Esophagus muscularis mucosa (tissue), 4 donors: ENCODE measurements at places on chromosomes 16 and 17. TPM values are rescaled to one million over a fixed set of nuclear protein-coding genes. Genes with fewer than 3 reads are reported as not detected.

DNA sequence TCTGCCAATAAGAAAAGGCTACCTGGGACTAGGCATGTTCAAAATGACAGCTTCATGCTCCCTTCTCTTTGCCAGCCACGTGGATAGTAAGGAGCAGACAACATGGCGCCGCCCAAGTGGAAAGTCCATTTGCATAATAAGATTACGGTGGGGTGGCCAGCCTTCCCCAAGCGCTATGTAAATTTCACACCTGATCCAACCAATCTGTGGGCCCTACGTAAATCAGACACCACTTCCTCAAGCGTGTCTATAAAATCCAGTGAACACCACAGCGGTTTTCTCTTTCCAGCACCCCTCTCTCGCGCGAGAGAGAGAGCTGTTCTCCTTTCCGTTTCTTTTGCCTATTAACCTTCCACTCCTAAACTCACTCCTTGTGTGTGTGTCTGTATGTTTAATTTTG, 140.3 kb upstream of the ERCC4 start:
- H3K36me3 ChIP-seq = no peaks in the 10 kb centered on the region
- H3K4me1 ChIP-seq = peaks cover 3% of the 10 kb centered on the region
- DNase-seq = no peak
- H3K27ac ChIP-seq = no peak overlapping the region

GRCh38 chr17:9183306-9183705, 162.0 kb downstream of the NTN1 start:
- no peak overlapping the region for H3K4me3 ChIP-seq
- H3K27ac ChIP-seq = no peak overlapping the region
- no peaks in the 10 kb centered on the region for H3K36me3 ChIP-seq
- DNase-seq = no peak

- peak; percentile 78 for DNase-seq
- no peak overlapping the region for H3K4me3 ChIP-seq
- H3K27ac ChIP-seq = no peak overlapping the region
- peaks cover 15% of the 10 kb centered on the region for H3K36me3 ChIP-seq
- H3K27me3 ChIP-seq = no peaks in the 10 kb centered on the region
These were observed 55.9 kb downstream of the MYOCD start for GRCh38 chr17:12721581-12721980.

DNA sequence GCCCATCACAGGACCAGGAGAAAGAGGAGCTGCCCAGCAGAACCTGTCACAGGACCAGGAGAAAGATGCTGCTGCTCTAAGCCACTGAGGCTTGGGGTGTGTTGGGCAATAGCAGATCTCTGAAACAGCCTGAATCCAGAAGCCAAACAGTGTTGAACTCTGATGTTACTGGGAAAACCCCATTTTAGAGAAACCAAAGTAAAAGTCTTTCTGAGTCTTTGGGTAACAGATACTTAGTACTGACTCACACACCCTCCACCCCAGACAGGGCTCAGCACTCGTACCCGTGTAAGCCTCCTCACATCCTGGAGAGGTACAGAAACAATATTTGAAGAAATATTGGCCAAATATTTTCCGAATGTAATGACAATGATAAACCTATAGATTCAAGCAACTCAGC, 82.8 kb upstream of the GNG13 start:
- H3K36me3 ChIP-seq = peaks cover 10% of the 10 kb centered on the region
- peaks cover 8% of the 10 kb centered on the region for H3K4me1 ChIP-seq
- no peak for DNase-seq
- H3K27me3 ChIP-seq = no peaks in the 10 kb centered on the region
- no peak overlapping the region for H3K27ac ChIP-seq
- H3K4me3 ChIP-seq = no peak overlapping the region

- no peaks in the 10 kb centered on the region for H3K36me3 ChIP-seq
- peaks cover 43% of the 10 kb centered on the region for H3K4me1 ChIP-seq
- DNase-seq = no peak
- peak overlapping the region; percentile 52 for H3K4me3 ChIP-seq
- no peak overlapping the region for H3K27ac ChIP-seq
- H3K27me3 ChIP-seq = peaks cover 10% of the 10 kb centered on the region
These were observed 1.9 kb downstream of the HNF1B start for GRCh38 chr17:37742762-37743611.

Gene GNG13
- not detected for total RNA-seq

DNA sequence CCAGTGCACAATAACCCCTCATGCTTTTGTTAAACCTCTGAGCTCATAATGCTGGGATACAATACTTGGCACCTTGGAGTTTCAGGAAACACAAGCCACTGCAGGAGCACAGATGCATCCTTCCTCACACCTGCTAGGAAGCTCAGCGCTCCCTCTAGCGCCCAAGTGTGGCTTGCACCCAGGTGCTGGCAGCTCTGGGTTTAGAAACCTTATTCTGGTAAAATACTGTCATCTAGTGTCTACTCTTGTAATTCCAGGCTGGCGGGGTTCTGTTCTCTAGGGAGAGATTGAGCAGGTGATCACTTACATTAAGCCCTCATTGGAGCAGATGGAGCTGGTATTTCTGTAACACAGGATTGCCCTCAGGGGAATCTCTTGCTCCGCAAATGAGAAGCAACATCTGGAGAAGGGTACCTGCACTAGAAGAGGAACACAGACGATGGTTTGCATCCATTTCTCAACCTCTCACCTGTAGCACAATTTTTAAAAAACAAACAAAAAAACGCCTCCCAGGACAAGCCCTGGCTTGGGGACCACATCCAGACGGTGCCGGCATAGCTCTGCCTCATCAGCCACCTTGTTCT, 1.5 kb downstream of the CCL1 start:
- no peaks in the 10 kb centered on the region for H3K27me3 ChIP-seq
- no peak overlapping the region for H3K4me3 ChIP-seq
- no peaks in the 10 kb centered on the region for H3K36me3 ChIP-seq

DNA sequence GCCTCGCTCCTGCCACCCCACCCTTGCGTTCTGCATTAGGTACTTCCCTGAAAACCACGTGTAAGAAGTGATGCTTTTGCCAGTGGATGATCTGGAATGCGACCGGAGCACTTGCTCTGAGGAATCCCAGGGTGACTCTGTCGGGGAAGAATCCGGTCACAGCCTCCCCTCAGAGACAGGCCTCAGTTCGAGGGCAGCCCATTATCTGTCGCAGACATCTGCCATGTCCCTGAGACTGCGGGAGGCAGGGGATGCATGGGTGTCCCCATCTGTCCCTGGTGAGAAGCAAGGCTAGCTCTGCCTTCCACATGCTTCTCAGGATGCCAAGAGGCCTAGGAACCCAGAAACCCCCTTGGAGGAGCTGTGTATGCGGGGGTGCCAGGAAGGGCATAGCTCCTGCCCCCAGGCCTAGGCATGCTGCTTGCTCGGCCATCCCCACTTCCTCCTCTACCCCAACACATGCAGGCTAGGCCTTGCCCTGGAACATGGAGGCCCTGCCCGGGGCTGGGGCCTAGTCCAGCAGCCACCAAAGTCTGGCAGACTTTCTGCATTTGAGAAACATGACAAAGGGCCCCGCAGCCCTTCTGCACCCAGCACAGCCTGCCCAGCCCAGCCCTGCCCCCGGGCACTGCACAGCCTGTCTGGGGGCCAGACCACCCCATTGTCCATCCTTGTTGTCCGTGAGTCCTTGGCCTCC, 20.5 kb downstream of the MNT start:
- peaks cover 28% of the 10 kb centered on the region for H3K4me1 ChIP-seq
- H3K36me3 ChIP-seq = peaks cover 78% of the 10 kb centered on the region
- no peak for DNase-seq
- H3K4me3 ChIP-seq = no peak overlapping the region

Gene NSRP1
- 30.3 TPM for total RNA-seq

GRCh38 chr16:11698271-11698689, 30.0 kb downstream of the SNN start:
- H3K27ac ChIP-seq = no peak overlapping the region
- H3K36me3 ChIP-seq = peaks cover 60% of the 10 kb centered on the region
- no peaks in the 10 kb centered on the region for H3K27me3 ChIP-seq
- H3K4me1 ChIP-seq = no peaks in the 10 kb centered on the region
- no peak overlapping the region for H3K4me3 ChIP-seq

DNA sequence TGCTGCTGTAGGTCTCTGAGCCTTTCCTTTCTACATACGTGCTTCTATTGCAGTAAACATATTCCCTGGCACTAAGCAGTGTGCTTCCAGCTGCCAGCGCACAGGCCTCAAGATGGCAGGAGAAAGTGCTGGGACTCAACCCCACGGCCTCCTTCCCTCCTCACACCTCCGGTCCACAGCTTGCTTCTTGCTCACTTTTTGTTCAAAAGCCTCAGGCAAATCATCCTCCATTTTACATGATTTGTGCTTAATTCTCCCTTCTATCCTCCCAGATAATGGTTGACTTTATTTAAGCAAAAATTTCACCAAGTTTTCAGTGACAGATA, 5.4 kb downstream of the CDK5R1 start:
- H3K27me3 ChIP-seq = no peaks in the 10 kb centered on the region
- peaks cover 20% of the 10 kb centered on the region for H3K4me1 ChIP-seq
- H3K27ac ChIP-seq = no peak overlapping the region
- H3K4me3 ChIP-seq = no peak overlapping the region

DNA sequence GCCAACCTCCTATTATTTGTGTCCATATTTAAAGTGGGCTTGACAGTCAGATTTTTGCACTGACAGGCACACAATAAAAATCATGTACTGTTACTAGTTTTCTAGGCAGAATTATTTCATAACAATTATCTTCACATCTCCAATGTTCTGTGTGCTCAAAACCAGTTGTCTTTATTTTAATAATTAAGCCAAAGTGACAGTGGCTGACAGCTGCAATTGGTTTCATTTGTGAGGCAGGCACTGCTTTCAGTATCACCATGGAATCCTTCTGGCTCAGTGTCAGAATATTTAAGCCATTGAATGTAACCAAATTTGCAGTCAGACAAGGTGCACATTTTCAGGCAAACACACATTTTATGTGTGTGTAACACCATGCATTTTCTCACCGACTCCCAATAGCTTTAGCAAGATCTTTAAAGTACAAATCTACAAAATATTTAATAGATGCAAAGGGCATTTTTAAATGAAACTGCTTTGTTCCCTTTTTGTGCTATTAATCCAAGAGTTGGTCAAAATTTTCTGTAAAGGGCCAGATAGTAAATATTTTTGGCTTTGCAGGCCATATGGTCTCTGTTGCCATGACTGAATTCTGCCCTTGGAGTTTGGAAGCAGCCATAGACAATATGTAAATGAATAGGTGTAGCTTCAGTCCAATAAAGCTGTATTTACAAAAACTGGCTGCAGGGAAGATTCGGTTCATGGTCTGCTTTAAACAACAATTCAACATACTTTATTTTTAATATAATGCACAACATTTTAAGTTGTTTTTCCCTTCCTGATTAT, 486.0 kb downstream of the KCNJ2 start:
- no peaks in the 10 kb centered on the region for H3K27me3 ChIP-seq
- no peak for DNase-seq
- H3K4me3 ChIP-seq = no peak overlapping the region
- H3K27ac ChIP-seq = no peak overlapping the region

GRCh38 chr16:49510654-49511305, 137.2 kb downstream of the C16orf78 start:
- peaks cover 4% of the 10 kb centered on the region for H3K36me3 ChIP-seq
- no peak overlapping the region for H3K4me3 ChIP-seq
- H3K27ac ChIP-seq = no peak overlapping the region
- no peak for DNase-seq
- no peaks in the 10 kb centered on the region for H3K27me3 ChIP-seq

DNA sequence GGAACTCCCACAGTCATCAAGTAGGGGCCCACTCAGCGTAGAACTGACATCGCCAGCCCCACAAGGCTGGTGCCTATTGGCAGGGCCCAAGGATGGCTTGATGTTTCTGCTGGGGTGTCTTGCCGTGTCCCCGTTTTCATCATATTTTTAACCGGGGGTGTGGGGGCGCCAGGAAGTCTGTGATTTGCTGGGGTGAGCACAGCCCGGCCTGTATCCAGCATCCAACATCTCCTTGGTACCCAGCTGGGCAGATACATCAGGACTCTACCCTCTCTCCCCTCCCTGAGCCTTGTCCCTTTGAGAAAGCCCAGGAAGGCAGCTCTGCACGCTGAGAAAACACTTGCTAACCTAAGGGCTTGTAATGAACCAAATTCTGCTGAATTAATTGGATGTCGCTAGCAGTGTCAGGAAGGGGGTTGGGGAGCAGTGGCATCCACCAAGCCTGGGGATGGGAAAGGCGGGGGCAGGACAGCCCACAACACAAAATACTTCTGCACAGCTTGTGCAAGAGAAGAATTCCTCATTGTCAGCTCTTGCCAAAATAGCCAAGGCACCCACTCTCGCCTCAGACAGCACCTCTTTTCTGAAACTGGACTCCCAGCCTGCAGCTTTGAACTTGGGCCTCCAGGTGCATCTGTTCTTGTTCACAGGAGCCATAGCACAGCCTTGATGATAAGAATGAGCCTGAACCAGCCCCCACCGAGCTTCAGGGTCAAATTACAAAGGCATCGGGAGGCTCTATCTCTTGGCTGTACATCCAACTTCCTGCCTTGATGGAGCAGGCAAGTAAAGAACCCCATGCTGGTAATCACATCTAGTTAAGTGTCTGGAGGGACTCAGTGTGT, 63.7 kb upstream of the LYRM9 start:
- H3K27ac ChIP-seq = no peak overlapping the region
- peaks cover 38% of the 10 kb centered on the region for H3K27me3 ChIP-seq
- no peaks in the 10 kb centered on the region for H3K4me1 ChIP-seq
- no peak overlapping the region for H3K4me3 ChIP-seq
- H3K36me3 ChIP-seq = no peaks in the 10 kb centered on the region
- DNase-seq = no peak

Gene PPY
- total RNA-seq = not detected

Gene KRTAP4-3
- total RNA-seq = not detected

- no peak for DNase-seq
- peak overlapping the region; percentile 44 for H3K27ac ChIP-seq
- no peaks in the 10 kb centered on the region for H3K27me3 ChIP-seq
These were observed 28.5 kb downstream of the NUP93 start for GRCh38 chr16:56758432-56758831.

DNA sequence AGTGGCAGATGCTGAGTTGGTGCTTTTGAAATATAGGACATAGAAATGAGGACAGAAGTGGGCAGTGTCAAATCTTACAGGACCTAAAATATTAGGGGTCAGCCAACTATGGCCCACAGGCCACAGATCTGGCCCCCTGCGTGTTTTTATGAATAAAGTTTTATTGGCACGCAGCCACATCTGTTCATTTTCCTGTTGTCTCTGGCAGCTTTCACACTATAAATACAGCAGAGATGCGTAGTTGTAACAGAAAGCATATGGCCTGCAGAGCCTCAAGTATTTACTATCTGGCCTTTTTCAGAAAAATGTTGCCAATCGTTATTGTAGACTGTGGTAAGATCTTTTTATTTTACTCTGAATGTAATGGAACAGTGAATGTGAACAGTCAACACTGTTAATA, 82.8 kb downstream of the ABCC6 start:
- H3K36me3 ChIP-seq = peaks cover 84% of the 10 kb centered on the region
- no peaks in the 10 kb centered on the region for H3K27me3 ChIP-seq
- peaks cover 16% of the 10 kb centered on the region for H3K4me1 ChIP-seq
- H3K27ac ChIP-seq = no peak overlapping the region
- no peak for DNase-seq
- H3K4me3 ChIP-seq = no peak overlapping the region
